ENCODE measurements at places on chromosomes 4 and X.

- no peak for DNase-seq
Measured at GRCh38 chr4:4864443-4864939, 5.0 kb downstream of the MSX1 start.

DNA sequence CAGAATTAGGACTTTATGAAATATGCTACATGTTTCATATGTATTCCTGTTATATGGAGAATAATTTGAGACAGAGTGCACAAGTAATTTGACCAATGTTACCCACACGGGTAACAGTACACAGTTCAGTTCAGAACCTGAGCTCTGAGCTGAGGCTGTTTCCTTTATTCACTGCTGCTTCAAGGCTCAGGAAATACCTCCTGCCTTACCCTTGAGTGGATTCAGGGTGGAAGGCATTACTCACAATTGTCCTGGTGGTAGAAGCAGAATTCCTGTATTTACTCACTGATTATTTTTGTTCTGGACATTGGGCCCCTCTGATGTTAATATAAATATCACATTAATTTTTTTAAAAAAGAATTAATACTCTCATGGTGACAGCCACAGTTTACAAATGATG, 73.5 kb upstream of the CAMK2D start:
- no peak for DNase-seq

DNA sequence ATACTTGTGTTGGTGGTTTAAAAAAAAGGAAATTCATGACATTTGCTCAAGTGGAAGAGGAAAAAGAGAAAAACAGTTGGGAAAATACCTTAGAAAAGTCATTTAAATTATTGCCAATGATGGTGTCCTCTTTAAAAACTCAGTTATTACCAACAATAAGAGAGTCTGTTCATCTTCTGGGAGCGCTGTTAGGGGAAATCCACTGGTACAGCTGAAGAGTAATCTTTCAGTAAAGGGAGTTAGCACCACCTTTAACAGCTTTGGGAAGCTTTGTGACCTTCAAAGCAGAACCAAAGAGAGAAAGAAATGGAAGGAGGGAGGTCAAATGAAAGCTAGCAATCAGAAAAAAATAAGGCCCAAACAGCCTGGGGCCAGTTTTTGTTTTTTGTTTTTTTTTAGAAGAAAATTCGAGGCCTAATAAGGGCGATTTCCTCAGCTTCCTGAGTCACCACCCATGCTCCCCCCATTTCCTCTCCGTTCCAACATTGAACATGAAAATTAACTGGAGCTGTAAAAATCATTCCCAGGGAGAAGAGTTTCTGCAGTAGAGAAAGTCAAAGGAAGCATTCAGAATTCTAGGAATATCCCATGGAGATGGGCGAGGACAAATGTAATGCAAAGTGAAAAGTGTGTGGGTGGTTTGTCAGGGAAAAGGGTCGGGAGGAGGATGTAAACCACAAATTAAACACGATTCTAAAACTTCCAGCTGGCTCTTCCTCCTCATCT, 115.1 kb downstream of the SH3KBP1 start:
- no peak for DNase-seq

GRCh38 chrX:39899856-39900776, 197.6 kb downstream of the BCOR start:
- peak; percentile 50 for DNase-seq

Measured in NCI-H345 (cell line).